Activated naive CD4-positive, alpha-beta T cell treated with Interleukin-2 at 50 U/mL for 16 hours (primary cell): ENCODE measurements at places on chromosomes 1 and 21.
A peak's percentile ranks its signal among the peaks of the same experiment; 100 is the strongest.

DNA sequence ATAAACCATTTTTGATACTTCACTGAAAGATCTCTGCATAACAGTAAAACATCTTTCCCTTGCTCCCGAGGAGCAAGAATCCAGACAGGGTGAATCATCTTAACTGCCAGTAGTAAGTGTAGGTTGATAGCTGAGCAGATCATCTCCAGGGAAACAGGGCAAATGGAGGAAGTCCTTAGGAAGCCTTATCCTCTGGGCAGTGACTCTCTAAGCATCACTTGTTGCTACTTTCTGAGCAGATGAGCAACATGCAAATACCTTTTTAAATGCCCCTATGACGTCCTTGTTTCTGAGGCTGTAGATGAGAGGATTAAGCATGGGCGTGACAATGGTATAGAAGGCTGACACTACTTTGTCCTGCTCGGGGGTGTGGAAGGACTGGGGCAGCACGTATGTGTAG is 8.9 kb downstream of the OR2T11 start:
- DNase-seq: no peak

DNA sequence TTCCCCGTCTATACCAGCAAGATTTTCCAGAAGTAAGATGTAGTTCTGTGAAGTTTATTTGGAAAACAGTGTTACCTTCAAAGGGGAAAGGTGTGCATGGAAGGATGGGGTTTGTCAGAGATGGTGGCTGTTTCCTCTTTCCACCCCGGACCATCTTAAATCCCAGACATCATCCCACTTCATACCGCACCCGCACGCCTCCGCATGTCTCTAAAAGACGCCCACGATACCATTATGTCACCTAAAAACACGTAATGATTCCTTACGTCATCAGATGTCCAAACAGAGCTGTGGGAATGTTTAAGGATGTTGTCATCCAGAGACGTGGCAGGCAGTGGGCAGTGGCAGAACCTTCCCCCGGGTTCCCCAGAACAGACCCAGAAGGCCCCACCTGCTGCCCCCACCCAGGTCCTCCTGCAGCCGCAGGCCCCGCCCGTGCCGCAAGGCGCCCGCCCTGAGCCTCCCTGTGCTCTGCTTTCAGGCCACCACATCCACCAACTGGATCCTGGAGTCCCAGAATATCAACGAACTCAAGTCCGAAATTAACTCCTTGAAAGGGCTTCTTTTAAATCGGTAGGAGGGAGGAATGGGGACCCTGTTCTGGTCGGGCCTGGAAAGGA is 152.2 kb downstream of the PEX14 start:
- no peak for DNase-seq

GRCh38 chr1:184190616-184191015 is 139.1 kb downstream of the TSEN15 start:
- no peak for DNase-seq

- no peak for DNase-seq
These were observed 21.7 kb upstream of the IRF2BP2 start for GRCh38 chr1:234631721-234632125.

DNA sequence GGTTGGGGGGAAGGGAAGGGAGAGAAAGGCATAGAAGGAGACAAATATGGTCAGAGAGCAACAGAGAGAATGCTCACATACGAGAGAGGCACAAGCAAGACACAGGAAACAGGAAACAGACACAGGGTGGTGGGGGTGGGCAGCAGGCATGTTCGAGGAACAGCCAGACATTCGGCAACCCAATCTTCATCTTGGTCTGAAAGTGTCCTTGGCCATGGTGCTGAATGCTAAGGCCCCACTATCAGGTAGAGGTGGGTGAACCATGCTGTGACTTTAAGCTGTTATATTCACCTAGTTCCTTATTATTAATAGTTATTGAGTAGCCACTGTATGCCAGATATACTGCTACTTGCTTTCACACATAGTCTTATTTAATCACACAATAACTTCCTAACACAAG is 109.2 kb downstream of the DDX20 start:
- no peak for DNase-seq

GRCh38 chr1:59609245-59609644 is 205.5 kb upstream of the HOOK1 start:
- DNase-seq: no peak

DNA sequence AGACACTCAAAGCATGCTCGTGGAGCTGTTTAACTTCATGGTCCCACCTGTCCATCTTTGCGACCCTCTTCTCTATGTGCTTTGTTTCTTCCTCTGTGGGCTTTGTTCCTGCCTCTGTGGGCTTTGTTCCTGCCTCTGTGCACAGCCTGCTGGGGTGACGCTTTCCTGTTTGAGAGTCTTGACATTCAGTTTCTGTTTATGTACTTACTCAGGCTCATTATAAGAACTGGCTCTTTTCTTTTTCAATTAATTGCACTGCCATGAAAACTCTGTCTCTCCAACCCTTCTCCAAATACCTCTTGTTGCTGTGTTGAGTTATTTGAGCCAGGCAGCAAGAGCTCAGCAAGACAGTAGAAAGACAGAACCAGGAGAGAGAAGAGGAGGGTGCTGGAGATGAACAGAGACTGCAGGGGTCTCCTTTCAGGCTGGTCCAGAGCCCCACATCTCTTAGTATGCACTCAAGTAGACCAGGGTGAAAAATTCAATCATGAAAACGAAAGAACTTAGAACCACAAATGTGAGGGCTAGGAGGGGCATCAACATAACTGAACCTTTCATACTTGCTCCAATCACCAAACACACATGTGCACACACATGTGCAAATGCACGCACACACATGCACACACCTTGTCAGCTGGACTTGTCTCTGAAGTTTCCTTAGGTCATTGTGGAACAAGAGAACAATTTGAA is 88.3 kb upstream of the SGIP1 start:
- DNase-seq: peak; percentile 58

- no peak for DNase-seq
These were observed 6.3 kb upstream of the PADI1 start for GRCh38 chr1:17198476-17199258.

GRCh38 chr1:1196431-1197187 is 9.8 kb downstream of the TNFRSF18 start:
- DNase-seq: no peak

DNA sequence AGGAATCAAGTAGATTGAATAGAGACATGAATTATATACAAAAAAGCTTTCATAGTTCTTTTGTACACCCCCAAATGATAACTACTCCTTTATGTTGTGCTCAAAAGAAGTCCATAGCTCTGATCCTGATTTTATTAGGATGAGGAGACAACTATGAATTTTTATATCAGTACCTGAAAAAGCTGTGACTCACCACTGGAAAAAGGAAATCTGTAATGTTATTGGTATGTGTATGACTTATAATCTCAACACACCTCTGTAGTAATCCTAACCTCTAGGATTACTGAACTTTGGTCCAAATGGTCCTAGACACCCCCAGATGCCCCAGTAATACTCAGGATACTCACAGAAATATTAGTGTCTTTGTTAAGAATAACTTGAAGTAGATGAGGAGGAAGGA is 10.2 kb downstream of the PRKAB2 start:
- no peak for DNase-seq

- DNase-seq: no peak
These were observed 26.3 kb upstream of the EPB41 start for GRCh38 chr1:28887835-28888682.

DNA sequence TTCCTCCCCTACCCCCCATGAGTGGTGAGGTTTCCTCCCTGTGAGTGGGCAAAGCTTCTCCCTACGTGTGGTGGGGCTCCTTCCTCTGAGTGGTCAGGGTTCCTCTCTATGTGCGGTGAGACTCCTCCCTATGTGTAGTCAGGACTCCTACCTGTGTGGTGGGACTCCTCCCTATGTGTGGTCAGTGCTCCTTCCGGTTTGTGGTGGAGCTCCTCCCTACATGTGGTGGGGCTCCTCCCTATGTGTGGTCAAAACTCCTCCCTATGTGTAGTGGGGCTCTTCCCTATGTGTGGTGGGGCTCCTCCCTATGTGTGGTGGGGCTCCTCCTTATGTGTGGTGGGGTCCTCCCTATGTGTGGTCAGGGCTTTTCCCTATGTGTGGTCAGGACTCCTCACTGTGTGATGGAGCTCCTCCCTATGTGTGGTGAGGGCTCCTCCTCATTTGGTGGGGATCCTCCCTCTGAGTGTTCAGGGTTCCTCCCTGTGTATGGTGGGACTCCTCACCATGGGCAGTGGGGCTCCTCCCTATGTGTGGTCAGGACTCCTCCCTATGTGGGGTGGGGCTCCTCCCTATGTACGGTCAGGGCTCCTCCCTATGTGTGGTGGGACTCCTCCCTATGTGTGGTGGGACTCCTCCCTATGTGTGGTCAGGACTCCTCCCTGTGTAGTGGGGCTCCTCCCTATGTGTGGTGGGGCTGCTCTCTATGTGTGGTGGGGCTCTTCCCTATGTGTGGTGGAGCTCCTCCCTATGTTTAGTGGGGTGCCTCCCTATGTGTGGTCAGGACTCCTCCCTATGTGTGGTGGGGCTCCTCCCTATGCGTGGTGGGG is 29.1 kb downstream of the PRSS38 start:
- DNase-seq: no peak

DNA sequence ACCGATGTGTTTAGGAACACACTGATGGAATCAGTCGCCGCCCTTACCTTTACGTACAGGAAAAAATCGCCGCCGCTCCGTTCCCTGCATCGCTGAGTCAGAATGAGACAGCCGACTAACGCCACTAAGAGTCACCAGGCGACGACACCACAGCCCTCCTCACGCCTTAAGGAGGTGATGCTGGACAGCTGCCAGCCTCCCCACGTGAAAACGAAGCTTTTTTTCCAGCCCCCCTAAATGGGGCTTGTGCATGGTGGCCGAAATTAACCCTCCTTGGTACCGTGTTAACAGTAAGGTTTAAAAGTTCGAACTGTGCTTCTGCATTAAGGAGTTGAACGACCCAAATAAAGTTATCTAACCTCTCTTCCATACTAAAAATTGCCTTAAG is 511 bp downstream of the DNTTIP2 start:
- DNase-seq: peak; percentile 64

GRCh38 chr1:12179111-12179519 is 12.3 kb downstream of the TNFRSF1B start:
- peak; percentile 83 for DNase-seq
